ENCODE measurements at places on chromosomes 4 and X.

- no peak for DNase-seq
Observed at GRCh38 chr4:173167758-173168395, 734 bp upstream of the GALNT7 start.

GRCh38 chrX:3728454-3728853 lies 15.0 kb upstream of the PRKX start:
- DNase-seq = no peak

DNA sequence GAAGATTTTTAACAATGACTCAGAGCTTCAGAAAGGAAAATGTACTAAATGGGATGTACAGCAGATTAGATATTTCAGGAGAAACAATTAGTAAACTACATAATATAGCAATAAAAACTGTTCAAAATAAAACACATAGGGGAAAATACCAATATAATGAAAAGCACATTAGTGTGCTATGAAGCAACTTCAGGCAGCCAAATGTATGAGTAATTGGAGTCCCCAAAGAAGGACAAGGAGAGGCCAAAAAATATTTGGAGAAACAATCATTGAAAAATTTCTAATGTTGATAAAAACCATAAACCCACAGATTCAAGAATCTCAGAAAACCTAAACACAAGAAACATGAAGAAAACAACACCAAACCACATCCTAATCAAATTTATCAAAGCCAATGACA lies 129.3 kb upstream of the CHRDL1 start:
- no peak for DNase-seq

GRCh38 chr4:2482693-2483092 lies 13.8 kb downstream of the RNF4 start:
- no peak for DNase-seq

DNA sequence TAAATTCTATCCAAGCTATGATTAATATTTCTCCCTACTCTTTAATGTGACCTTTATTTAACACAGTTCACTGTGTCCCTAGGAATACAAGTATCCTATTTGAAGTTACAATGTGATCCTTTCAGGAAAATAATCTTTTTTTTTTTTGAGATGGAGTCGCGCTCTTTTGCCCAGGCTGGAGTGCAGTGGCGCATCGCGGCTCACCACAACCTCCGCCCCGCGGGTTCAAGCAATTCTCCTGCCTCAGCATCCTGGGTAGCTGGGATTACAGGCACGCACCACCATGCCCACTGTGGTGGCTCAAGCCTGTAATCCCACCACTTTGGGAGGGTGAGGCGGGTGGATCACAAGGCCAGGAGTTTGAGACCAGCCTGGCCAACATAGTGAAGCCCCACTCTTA lies 21.9 kb downstream of the TBCK start:
- DNase-seq = no peak

- no peak for DNase-seq
Observed at GRCh38 chrX:65601126-65601525, 66.3 kb upstream of the MSN start.

DNA sequence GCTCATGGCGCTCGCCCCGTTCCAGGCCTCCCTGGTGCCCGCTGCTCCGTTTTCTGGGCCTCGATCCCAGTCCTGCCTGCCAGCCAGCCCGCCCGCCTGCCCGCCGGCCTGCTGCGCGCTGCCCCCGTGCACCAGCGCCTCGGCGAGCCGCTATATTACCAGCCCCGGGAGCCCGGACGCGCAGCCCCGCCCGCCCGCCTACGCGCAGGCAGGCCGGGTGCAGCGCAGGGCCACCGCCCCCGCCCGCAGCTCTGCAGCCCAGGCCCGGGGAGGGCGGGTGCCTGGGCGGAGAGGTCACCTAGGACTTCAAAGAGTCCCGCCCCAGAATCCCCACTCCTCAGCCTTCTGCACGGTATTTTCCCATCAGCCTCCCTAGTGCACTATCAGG lies at the start of gene MAOB:
TSS of gene MAOB (minus strand) at position 157 of the 388 bp plus-strand sequence. CDS start at position 6, 151 bp downstream.
- no peak for DNase-seq
